DMS153 (cell line): ENCODE measurements at places on chromosomes 12 and 14.

DNA sequence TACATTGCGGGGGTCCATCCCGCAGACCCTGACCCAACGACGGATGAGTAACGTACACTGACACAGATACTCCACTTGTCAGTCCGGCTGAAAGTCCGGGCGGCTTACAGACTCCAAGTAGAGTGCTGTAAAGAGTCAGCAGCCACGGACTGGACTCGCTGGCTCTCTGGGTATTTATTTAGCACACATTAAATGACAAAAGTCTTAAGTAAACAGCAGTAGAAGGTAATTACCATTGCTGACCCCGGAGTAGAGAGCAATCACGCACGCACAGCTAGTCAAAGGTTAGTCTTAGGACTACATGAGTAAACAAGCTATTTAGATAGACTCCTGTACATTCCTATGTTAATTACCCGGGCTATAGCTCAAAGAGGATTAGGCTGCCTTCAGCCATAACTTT is 780.9 kb downstream of the RPS29 start:
- DNase-seq, result peak; percentile 29

- DNase-seq, result no peak
Measured at GRCh38 chr12:94649349-94650142, 811 bp downstream of the TMCC3 start.

GRCh38 chr12:92444763-92445162 is 258.0 kb upstream of the PLEKHG7 start:
- no peak for DNase-seq

- no peak for DNase-seq
Measured at GRCh38 chr12:111349748-111350520, 19.0 kb downstream of the PHETA1 start.

DNA sequence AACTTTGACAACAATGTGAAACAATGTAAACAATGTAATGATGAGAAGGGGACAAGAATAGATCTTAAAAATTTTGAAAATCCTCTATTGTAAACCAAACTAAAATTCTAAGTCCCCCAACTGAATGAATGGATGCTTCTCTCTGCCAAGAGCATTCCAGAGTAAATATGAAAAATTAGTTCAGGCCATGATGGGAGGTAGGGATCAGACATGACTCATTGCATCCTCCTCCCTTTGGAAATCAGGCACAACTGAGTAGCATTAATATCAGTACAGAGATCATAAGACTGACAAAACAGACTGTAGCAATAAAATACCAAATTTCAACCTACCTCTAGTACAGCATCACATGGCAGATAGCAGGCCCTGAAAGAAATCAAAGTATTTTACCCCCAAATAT is 559.9 kb downstream of the C12orf50 start:
- no peak for DNase-seq

GRCh38 chr12:23722655-23723054 is 226.8 kb downstream of the SOX5 start:
- no peak for DNase-seq

DNA sequence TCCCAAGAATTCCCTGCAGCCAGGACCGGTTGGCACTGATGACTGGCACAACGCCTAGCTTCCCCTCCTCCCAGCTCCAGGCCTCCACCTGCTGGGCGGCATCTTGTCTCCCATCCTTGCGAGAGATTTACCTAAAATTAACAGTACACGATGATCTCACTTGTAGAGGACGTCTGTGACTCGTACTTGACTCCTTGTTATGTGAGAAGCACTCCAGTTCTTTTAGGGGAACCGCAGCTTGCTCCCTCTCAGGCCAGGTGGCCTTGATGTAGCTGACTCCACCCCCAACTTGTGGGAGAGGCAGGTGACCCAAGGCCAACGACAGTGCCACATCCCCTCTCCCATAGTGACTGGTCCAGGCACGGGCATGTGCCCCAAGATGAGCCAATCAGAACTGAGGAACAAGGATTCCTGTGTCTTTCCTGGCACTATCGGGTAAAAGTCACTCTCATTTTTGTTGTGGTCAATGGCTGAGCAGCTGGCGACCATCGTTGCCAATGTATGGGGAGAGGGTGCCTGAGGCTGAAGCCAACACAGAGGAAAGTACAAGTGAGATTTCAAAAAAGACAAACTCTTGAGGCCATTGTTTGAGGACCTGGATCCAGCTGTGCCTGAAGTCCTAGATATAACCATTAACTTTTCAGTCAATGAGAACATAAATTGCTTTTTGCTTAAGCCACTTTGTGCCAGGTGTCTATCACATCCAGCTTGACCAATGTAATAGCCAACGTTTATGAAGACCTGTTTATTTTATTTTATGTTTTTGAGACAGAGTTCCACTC is 208.7 kb downstream of the RBM19 start:
- no peak for DNase-seq

- DNase-seq, result no peak
Measured at GRCh38 chr14:78227248-78228077, 57.3 kb downstream of the NRXN3 start.

DNA sequence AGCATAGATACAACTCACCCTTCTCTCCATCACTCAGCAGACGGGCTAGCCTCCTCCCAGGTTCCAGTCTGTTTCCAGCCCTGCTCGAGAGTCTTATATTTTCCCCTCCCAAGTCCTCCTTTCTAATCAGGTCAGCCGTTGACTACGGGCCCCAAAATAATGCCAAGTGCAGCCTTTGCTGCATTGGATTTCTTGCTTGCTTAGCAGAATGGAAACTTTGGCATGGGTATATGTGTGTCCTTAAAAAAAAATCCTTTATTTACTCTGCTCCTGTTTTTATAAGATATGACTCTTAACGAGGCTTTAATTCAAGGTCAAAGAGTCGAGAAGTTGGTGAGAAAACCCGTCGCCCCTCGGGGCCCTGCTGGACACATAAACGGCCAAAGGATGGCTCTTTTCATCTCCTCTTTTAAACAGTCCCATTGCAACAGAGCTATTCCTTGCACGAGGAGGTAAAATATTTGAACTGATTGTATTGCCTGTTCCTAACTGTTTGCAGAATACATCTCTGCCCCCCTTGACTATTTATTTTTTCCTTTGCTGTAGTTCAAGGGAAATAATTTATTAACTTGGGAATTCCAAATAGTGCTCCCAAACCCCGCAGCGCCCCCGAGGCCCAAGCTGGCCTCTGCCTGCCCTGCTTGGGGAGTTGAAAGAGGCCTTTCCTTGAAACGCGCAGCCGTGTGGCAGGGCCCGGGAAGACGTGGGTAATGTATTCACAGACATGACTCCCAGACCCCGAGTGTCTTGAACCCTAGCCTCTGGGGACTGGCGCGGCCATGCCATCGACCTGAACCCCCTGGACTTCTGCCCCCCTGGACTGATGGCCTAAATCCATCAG is 156.5 kb upstream of the MYL2 start:
- no peak for DNase-seq

DNA sequence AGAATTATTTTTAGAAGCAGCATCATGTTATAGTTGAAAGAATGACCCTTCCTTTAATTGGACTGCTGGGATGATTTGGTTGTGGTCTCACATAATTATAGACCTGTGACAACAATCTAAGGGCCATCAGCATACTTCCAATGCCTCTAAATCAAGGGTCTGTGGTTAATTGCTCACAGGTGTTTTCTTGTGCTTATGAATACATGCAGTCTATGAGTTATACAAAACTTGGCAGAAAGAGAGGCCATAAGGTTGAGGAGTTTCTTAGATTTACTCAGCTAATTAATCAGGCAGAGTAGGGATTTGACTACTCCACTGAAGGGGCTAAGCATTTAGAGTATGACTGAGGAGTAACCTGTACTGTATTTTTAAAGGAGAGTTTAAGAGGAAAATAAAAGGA is 37.0 kb upstream of the FRMD6 start:
- DNase-seq, result no peak

- DNase-seq, result no peak
Measured at GRCh38 chr12:56081393-56082347, 1.7 kb downstream of the ERBB3 start.

DNA sequence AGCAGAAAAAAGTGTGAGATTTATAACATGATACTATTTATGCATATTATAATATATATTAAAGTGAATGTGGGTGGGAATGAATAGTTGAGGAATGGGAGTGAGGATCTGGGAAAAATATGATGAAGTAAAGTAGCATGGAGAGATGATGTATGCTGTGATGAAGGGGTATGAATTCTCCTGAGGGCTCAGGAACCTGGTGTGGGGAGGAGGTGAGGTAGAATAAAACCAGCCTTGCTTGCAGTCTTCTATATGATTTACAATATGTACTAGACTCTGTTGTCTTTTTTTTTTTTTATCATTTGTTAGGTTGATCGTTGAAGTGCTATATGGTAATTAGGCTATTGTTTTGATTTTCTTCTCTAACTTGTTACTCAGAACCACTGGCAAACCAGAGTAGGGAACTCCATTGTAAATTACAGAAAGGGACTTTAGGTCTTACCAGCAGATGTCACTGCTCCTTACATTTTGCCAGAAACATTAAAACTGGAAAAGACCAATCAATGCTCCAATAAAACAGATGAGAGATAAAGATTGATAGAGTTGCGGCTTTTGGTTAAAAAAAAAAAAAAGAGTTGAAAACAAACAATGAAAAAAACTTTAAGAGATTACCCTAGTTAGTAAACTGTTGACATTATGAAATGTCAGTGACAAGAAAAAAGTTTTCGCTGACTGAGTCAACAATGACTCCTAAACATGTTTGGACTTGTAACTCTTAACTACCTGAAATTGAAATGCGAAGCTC is 39.9 kb downstream of the ATL1 start:
- peak; percentile 7 for DNase-seq

GRCh38 chr12:2266666-2267620 is 214.2 kb downstream of the CACNA1C start:
- no peak for DNase-seq

DNA sequence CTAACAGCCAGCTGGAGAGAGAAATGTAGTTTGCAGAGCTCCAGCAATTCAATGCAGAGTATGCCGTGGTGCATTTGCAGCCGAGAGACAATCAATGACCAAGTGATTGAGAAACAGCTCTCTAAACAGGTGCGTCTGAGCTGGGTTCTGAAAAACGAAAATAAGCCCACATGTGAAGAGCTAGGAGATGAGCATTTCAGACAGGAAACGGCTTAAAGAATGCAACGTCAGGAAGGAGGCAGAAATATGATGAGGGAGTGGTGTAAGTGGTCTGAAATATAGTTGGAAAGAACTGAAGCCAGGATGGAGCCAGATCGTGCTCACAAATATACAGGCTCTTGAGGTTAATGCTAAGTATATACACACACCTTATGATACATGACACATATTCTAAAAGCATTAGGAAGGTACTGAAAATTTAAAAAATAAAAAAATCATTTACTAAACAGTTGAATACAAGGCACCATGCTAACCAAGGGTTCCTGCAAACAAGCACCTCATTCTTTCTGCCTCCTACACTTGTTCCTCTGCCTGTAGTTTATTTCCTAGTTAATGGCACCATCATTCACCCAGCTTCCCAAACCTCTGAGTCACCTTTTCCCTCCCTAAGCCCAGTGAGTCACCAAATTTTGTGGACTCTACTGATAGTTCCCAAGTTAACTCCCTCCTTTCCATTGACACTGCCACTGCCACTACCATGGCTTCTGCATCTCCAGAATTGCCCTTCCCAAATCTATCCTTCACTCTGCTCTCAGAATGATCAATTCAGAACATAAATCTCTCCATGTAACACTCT is 2.3 kb upstream of the GARIN2 start:
- DNase-seq, result no peak

DNA sequence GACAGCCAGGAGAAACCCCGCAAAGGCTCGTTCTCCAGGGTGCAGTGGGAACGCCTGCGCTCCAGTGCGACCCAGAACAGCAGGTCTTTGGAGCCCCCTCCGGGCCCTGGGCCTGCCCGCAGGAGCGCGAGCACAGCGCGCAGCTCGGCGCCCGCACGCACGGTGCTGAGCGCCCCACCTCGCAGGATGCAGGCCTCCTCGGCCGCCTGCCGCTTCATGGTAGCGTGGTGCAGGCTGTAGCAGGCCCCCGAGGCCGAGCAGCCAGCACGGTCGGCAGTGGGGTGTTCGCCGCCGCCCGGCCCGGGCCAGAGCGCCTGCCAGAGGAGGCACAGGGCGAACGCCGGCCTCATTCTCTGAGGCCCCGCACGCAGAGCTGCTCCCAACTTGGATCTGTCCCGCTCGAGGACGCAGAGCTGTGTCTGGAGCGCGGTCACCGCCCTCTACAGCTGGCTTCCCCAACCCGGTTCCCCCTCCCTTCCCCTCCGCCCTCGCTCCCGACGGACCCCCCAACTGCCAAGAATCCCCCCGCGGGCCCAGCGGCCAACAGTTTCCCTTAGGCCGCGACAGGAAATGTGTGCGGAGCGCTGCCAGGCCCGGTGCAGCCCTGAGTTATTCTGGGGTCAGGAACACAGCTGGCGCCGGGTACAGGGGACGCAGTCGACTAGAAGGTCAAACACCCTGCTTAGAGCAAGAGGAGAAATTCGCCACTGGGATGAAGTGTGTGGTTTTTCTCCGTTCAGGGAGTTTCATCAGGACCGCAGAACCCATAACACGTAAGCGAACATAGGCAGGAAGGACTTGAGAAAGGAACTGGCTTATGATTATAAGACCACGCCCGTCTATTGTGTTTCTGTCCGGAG is at the start of gene CLEC14A:
Gene CLEC14A (minus strand): TSS at position 421 of the 860 bp plus-strand sequence. CDS start 71 bp downstream, at position 350.
- DNase-seq, result no peak

- DNase-seq, result no peak
Measured at GRCh38 chr14:87018294-87018693, 974.7 kb downstream of the GALC start.

DNA sequence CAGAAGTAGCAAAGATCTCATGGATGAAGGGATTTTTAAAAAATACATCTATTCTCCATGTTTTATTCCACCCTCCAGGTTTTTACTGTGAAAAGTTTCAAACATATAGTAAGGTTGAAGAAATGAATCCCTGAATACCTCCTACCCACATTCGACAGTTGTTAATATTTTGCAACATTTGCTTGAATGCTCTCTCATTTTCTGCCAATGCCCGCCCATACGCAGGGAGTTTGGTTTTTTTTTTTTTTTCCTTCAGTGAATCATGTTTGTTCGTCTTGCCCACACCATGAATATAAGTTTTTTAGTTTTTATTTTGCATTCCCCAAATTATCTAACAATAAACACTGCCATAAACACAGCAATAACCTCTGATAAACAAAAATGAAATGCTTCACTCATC is 82.9 kb downstream of the MAP1LC3B2 start:
- DNase-seq, result no peak

GRCh38 chr12:79326663-79327062 is 364.1 kb downstream of the PAWR start:
- no peak for DNase-seq

DNA sequence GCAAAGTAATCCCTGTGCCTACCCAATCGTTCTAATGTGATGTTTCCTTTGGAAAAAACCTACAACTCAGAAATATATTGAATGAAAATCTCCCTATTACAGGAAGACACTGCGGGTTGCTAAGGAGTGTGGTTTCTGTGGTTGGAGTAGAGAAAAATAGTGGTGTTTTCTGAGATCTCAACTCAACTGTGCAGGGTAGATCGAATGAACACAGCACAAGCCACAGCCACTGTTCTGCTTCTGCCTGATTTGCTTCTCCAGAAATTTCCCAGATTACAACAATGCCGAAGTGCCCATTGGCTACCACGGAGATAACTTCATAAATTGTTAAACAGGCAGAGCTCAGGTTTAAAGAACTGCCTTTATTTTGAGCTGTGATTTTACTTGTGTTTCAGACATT is 480.4 kb downstream of the DIO2 start:
- no peak for DNase-seq
